ENCODE measurements at places on chromosomes 5 and 9.

DNA sequence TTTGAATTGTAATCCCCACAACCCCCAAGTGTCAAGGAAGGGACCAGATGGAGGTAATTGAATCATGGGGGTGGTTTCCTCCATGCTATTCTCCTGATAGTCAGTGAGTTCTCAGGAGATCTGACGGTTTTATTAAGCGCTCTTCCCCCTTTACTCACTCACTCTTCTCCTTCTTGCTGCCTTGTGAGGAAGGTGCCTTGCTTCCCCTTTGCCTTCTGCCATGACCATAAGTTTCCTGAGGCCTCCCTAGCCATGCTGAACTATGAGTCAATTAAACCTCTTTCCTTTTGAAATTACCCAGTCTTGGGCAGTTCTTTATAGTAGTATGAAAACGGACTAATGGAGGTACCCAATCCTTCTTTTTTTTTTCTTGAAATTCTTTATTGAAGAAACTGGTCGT, 2.2 kb upstream of the CEP120 start:
- no peak for DNase-seq

- no peak for DNase-seq
Measured at GRCh38 chr5:111411301-111411700, 101.0 kb downstream of the STARD4 start.

DNA sequence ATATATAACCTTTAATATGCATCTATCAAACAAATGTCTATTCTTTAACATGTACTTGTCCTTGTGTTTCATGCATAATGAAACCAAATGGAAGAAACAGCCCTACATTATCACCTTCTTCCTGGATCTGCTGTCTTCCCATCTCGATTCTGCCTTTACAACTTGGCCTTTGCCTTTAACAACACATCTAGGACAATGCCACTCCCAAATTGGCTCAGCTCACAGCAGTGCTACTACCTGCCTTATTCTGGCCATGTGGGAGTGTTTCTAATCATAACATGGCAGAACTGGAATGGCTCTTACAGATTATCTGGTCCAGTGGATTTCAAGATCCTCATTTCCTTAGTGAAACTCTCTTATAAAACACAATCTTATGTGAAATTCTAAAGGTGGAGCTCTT, 176.5 kb downstream of the CARTPT start:
- DNase-seq: no peak

DNA sequence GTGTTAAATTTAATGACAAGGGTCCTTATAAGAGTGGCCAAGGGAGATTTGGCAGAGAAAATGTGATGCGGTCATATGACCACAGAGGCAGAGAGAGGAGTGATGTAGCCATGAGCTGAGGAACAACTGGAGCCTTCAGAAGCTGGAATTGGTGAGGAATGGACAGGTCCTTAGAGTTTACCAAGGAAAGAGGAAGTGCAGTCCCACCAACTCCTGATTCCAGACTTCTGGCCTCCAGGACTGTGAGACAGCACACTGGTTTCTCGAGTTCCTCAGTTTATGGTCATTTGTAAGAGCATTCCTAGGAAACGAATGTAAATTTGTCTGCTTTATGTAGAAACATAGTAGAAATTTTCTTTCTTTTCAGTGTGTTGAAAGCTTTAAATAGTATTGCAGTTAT, 410.1 kb downstream of the CDH18 start:
- no peak for DNase-seq

- DNase-seq: no peak
Measured at GRCh38 chr5:170421826-170422225, 32.7 kb upstream of the KCNMB1 start.

DNA sequence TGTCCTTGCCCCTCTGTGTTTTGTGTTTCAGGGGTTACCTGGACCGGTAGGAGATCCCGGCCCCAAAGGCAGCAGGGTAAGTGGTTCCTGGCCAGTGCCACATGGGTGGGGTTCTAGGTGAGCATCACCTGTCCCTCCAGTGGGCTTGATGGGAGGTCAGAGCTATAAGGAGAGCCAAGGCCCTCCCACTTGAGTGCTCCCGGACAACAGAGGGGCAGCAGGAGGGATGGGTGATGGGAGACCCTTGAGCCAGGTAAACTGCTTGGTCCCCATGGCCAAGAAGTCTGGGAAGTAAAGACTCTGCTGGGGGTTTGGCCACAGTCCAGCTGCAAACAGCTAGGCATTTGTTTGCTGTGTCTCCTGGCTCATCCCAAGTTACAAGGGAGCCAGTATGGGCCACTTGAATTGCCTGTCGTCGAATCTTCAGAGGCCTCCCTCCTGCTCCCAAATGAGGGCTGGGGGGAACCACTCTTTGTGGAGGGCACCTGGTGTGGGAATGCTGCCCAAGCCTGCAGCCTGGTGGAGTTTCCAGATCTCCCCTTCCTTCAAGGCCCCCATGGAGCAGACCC, 51.0 kb downstream of the COL27A1 start:
- DNase-seq: peak; percentile 56

GRCh38 chr5:10466446-10467073, 24.9 kb downstream of the ROPN1L start:
- no peak for DNase-seq

Data from osteoblast (primary cell).